ENCODE measurements at places on chromosomes 7 and 10. TPM values are rescaled to one million over a fixed set of nuclear protein-coding genes. Genes with fewer than 3 reads are reported as not detected.

The NODAL gene
- not detected for total RNA-seq

DNA sequence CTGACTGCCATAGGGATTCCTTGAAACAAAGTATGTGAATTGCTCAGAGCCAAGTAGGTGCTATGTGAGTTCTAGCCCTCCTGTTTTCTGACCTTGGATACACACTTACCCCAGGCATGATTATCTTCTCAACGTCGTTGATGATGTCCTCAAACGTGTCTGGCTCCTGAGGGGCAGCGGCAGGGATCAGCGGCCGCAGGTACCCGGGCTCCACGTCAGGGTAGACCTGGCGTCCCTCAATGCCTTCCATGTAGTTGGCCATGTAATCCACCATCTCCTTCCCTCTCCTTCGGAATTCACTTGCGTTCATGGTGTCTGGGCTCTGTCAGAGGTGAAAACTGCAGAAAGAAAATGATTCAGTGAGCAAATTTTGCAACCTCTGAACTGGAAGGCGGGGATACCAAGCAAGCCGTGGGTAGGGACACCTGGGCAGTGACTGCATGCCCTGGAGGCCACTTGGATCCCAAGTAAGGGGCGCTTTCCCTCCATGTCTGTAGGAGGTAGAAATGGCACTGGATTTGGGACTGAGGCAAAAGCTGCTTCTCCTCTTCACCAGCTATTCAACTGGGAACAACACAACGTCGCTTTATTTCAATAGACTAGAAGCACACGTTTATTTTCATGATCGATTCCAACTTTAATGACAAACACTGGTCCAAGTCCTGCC is 21.3 kb downstream of the DDC start:
- DNase-seq, result no peak

DNA sequence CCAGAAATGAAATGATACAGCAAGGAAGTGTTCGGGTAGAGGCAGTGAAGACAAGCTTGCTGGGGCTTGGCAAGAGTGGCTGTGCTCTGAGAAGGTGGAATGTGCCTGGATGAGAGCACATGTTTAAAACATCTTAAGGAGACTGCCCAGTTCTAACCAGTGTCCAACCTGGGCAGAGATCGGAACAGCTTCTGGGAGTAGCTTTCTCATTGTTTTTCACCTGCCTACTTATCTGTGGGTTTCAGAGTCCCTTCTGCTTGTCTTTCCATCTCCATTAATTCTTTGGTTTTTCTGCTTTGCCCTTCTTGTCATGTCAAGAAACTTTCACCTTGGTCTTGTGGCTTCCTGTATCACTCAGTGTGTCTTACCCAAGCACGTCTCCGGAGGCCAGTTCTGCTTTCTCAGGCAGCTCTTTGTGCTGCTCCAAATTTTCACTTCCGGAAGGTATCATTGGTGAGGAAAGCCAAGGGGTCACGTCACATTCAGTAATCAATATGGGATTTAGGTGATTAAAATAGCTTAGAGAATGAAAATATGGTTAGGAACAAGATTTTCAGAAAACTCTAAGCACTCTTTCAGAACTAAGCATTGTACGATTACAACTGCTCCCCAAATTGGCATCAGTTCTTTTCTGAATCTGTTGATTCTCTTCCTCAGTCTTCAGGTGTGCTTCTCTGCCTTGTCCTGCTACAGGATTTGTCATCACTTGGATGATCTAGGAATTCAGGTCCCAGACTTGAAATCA is 5.5 kb upstream of the LAMB4 start:
- DNase-seq, result no peak

DNA sequence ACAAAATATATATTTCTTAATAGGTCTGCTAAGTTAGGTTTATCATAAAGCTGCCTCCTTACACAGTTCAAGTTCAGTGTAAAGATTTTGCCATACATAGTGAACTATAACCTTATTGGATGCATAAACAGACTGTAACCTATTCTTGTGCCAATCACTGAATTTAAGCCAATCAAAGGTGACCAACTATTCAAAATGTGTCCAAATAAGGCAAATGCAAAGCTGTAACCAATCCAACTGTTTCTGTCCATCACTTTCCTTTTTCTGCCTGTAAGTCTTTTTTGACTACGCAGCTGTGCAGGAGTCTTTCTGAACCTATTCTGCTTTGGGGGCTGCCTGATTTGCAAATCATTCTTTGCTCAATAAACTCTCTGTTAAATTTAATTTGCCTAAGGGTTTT is 11.6 kb upstream of the DNMBP start:
- no peak for DNase-seq
